ENCODE measurements at places on chromosomes 1 and 21.

DNA sequence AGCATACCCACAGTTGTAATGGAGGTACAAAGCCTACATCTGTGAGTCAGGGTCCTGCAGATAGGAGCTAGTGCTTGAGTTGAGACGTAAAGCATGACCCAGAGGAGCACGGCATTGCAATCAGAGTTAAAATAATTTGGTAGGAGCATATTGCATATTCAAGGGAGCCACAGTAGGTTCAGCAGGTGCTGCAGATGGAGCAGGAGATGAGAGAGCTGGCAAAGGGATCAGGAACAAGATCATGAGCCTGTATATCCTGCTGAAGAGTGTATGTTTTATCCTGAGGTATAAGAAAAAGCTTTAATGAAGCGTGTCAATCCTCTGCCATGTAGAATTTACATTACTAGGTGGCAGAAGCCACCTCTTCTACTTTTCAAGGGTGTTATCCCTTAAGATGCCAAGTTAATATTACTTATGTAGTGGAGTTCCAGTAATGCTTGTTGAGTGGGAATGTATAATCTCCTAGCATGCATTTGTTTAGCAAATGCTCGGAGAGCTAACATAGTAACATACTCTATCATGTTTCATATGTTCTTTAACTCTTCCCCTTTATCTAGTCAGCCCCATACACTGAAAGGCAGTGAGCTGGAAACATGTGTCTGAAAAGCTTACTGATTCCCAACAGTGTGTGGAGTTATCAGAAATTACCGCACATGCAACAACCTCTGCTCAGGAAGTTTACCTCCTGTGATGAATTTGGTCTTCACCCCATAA is 300.3 kb downstream of the GRIK1 start:
- DNase-seq: no peak

DNA sequence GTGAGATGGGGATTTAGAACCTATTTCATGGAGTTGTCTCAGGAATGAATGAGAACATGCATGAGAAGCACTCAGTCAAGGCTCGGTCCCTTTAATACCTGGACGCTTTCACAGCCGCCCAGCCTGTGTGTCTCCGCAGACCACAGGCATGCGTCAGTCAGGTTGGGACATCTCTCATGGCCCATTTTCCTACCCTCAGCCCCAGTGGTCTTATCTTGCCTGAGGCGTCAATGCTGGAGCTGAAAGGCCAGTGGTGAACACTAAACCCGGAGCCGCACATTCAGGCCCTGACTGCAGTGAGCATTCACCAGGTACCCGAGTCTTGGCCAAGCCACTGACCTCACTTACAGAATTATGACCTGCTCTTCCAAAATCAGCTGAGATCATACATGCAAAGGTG is 263.2 kb upstream of the RAB4A start:
- no peak for DNase-seq

DNA sequence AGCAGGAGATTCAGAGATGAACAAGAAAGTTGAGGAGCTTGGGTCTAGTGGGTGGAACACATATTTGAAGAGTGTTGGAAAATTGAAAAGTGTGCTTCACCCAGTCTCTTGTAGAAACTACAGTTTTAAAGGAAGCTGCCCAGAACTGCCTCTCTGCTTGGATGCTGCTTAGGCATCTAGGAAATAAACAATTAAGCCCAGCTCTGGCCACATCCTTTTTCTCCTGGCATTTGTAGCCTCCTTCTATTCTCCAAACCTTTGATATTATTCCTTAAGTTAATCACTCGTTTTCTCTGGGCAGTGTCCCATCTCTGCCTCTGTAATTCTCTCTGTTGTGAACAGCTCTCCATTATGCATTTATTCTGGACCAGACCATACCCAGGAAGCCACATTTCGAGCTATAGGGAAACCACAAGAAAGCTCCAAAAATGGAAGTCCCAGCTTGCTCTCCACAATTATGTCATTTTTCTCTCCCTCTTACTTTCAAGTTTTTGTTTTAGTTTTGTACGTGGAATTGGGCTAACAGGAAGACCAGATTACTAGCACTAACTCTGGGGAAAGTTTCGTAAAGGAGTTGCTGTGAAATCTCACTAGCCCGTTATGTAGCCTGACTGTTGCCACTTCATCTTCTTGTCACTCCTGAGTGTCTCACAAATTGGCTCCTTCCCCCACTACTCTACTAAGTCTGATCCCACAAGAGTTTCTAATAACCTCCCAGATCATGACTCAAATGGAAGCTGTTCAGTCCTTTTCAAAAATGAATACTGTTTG is 102.2 kb downstream of the NTMT2 start:
- no peak for DNase-seq

- DNase-seq: no peak
These were observed 72.4 kb upstream of the IFNAR2 start for GRCh38 chr21:33157303-33157702.

DNA sequence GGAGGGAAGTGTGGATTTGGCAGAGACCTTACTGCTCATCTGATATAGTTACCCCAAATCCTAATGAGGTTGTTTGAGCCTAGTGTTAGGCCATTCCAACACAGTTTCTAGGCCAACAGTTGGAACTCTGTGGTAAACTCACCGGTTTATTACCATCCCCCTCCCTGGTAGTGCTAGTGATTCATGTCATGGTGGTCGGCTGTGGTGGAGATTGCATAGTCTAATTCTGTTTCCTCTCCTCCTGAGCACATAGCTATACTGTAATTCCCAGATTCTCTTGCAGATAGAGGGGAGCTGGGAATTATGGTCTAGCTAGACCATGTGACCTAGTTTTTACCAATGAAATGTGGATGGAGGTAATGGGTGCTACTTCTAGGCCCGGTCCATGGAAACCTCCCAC is 123.7 kb upstream of the KIF26B start:
- DNase-seq: no peak

- no peak for DNase-seq
These were observed 61.2 kb downstream of the ST6GALNAC5 start for GRCh38 chr1:76928522-76928921.

DNA sequence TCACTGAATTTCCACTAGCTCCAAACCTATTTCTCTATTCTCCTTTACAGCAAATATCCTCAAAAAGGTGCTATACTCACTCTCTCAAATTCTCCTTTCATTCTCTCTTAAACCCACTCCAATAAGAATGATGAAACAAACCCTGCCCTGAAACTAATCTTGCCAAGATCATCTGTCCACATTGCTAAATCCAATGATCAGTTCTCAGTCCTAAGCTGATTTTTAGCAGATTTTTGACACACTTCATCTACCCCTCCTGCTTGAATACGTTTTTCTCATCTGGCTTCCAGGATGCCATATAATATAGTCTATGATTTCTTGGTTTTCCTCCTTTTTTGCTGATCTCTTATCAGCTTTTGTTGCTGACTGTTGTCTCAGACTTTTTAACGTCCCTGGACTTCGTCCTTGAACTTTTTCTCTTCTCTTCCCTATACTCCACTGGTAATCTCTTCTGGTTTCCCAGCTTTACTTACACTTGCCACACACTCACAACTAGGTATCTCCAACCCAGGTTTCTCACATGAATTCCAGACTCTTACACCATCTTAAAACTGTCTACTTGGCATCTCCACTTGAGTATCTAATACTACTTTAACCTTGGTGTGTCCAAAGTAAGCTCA is 35.3 kb downstream of the RERE start:
- no peak for DNase-seq

GRCh38 chr1:54850737-54851136 is 36.3 kb downstream of the DHCR24 start:
- peak; percentile 82 for DNase-seq
